WTC11 (cell line): ENCODE measurements at places on chromosomes 2 and 18. TPM values are rescaled to one million over a fixed set of nuclear protein-coding genes. Genes with fewer than 3 reads are reported as not detected.

ESPNL gene
- 1.1 to 1.4 TPM (median 1.1 TPM) in 3 replicates for total RNA-seq

- DNase-seq: no peak
Observed at GRCh38 chr2:19111354-19111753, 247.1 kb downstream of the OSR1 start.

DNA sequence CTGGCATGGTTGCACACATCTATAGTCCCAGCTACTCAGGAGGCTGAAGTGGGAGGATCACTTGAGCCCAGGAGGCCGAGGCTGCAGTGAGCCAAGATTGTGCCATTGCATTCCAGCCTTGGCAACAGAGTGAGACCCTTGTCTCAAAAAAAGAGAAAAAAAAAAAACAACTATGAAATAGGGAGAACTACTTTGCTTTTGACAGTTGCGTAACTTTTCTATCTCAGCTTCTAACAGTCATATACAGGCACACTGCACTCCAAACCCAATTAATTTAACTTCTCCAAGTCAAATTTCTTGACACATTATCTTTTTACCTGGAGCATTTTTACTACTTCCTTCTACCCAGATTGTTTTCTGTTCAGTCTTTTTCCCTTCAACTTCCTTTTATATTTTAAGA is 24.1 kb upstream of the VWC2L start:
- DNase-seq: no peak

DNA sequence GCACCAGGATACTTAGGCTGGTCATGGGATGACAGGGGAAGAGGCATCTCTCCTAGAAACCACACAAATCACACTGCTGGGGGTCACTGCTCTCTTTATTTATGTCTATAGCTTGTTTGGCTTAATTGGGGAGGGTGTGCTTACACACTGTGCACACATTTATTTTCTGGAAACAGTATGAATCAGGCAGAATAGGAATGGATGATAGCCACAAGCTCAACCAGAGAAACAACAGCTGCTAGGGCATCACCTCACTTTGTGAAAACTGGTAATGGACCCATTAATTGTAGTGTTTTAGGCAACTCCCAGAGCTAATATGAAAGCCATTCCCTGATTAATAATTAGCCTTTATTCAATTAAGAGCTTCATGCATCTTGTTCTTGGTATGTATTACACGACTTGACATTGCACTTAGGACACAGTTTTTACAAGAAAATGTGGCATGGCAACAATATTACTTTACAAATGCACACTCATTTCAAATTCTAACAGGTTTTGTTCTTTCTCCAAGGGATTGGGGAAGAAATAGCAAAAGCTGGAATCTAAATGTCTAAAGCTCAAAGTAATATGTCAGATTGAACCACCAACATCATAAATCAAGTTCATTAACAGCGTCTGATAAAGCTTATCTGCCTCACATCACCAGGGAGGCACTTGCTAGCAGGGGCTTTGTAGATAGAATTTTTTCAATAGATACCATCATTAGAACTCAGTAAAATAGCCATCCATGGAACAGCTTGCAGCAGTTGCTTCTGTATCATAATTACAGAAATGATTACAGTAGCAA is 361.9 kb upstream of the FSHR start:
- no peak for DNase-seq

- DNase-seq: no peak
Observed at GRCh38 chr18:2417861-2418610, 153.3 kb downstream of the METTL4 start.

GRCh38 chr2:129711816-129712675 is 267.4 kb upstream of the RAB6C start:
- no peak for DNase-seq

DNA sequence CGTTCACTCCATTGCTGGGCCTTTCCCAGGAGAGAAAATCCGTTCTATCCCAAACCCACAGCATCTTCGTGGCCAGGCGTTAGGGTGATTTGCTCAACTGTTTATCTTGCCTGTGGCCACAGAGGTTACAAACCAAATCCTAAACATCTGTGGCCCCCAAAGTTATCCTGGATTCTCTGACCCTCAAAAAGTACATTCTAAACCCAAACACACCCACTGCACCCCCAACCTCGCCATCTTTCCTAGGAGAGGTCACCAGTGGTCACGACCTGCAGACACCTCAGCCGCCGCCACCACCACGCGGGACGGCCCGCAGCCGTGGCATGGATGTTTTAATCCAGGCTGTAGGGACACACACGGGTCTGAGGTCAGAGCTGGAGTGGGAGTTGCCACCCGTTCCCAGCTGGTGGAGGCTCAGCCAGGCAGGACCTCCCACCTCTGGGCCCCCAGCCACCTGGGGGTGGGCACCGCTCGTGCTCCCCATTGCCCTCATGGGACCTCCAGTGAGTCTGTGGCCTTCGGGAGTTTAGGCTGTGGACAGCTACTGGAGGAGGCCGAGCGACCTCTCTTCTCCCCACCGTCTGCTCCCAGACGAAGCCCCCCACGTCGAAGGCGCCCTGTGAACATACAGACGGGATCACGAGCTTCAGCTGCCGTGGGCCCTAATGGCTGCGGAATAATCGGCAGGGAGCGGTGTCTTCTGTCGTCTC is 72.0 kb downstream of the KCNG2 start:
- DNase-seq: no peak

CCT4 gene
- 345 to 362 TPM (median 359 TPM) in 3 replicates for total RNA-seq

PJVK gene
- 2.5 to 6.8 TPM (median 4.4 TPM) in 3 replicates for total RNA-seq

DNA sequence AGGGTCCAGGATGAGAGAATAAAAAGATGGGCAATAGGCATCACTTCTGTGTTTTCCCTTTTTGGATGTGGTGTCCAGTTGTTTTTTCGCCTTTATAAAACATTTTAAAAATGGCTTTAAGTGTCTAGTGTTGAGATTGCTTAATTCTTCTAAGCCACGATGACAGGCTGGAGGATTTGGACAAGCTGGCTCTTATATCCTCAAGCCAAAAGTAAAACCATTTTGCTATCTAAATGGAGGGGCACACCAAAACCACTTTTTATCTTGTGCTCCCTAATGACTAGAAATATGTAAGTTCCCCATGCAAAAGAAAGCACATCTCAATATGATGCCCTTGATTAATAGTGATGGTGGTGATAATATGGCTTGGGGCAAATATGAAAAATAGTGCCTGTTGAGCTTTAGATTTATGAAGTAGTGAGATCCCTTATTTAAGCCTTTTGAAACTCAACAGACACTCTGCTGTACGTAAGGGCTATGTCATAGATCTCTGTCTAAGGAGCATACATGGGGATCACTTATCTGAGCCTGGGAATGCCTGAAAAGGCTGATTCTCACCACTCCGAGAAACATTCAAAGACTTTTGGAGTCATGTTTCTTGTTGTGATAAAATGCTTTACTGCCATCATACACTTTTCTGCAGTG is 185.5 kb downstream of the KCNS3 start:
- DNase-seq: no peak

NAB1 gene
- total RNA-seq: 30.2 to 32.0 TPM (median 31.2 TPM) in 3 replicates

INPP5D gene
- total RNA-seq: 17.2 to 23.7 TPM (median 22.3 TPM) in 3 replicates

DNA sequence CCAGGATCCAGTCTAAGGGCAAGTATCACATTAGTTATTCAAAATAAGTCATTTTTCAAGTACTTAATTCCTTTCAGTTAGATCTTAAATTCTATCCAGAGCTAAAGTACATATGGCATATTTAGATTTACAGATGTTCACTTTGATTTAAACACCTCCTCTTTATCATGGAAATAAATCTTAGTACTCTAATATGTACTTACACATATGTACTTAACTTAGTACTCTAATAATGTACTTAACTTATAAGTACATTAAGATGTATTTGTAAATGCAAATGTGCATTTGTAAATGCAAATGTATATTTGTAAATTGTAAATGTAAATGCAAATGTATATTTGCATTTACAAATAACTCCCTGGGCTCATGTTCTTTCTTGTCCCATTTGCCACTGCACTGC is 14.6 kb downstream of the PIGN start:
- no peak for DNase-seq

DNA sequence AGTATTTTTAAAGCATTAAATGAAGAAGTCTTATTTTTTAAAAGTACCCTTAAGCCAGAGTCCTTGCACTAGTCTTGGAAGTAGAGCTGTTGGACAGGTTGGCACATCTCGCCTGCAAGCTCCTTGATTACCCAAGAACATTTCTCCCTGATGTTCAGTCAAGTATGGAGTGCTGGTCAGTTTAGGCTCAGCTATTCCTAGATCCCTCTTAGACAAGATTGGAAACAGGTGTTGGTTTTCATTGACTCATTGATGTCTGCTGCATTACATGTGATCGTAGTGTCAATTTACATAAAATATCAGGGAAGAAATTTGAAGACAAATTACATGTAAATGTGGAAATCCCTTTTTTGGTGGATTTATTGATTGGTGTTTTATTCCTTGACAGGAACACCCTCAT is 170.4 kb downstream of the ZNF407 start:
- DNase-seq: no peak

GRCh38 chr2:215572341-215572848 is 136.5 kb upstream of the FN1 start:
- no peak for DNase-seq

- DNase-seq: no peak
Observed at GRCh38 chr2:157845081-157845480, 31.0 kb downstream of the ACVR1 start.

- no peak for DNase-seq
Observed at GRCh38 chr2:7771781-7772180, 854.6 kb downstream of the RNF144A start.

DNA sequence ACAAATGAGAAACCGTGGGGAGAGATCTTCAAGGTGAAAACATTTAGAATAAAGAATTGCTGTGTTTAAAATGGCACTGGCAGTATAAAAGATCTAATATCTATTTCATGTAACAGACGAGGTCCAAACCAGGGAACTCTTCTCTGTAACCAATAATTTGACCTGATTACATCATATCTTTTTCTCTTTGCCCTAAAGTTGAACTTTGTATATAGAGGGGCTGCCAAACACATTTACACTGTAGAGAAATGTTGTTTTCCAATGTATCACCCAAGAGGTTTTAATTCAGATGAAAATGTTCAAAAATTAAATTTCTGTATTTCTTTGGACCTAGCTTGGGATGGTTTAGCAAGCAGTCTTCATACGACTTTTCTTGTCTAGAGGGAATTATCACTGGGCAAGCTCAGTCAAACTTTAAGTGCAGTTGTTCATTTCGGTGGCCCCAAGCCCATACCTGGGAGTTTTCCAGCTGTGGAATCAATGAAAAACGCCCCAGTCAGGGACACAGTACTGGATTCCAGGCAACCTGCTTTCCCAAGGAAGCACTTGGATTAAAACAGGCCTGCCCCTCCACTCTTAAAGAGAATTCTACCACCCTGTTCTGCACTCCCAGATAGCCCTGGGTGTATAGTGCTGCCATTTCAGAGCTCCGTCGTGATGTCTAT is 208.5 kb upstream of the FN1 start:
- no peak for DNase-seq

MAPRE2 gene
- 20.4 to 21.2 TPM (median 20.8 TPM) in 3 replicates for total RNA-seq

GPAT2 gene
- total RNA-seq: 0.20 to 0.66 TPM (median 0.55 TPM) in 3 replicates

- peak; percentile 65 for DNase-seq
Observed at GRCh38 chr2:64454386-64455332, 697 bp downstream of the LGALSL start.

CD8B2 gene
- 0.09 TPM in 1 of 3 replicates, not detected in the others for total RNA-seq

GRHL1 gene
- 2.7 to 5.0 TPM (median 4.7 TPM) in 3 replicates for total RNA-seq

DNA sequence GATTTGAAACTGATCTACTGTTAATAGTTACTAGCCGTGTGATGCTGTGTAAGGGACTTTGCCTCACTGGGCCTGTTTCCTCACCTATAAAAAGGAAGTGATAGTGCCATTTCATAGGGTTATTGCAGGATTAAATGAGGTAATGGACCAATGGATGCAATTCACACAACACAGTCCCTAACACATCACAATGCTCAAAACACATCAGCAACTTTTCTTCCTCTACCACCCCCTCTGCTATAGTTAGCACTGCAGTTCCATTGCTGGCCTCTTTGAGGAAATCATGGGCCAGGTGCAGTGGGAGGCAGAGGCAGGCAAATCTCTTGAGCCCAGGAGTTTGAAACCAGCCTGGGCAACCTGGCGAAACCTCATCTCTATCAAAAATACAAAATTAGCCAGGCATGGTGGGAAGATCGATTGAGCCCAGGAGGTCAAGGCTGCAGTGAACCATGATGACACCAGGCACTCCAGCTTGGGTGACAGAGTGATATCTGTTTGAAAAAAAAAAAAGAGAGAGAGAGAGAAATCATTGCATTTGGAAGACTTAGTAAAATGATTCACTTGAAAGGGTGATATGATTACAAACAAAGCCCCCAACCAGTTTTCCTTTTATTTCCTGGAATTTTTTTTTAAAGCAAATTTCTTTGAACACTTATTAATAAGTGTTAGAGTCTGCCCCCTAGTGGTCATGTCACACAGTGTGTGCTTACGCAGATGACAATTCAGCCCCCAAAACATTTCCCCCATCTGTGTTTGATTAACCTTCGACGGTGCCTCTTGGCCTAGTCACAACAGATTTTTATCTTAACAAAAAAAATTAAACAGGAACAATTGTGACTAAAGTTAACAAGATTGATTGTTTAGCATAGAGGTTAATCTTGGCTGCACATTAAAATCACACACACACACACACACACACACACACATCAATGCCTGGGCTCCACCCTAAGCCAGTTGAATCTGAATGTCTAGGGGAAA is 88.6 kb upstream of the BCL11A start:
- DNase-seq: peak; percentile 39

RGPD4 gene
- 0.04 to 0.05 TPM in 2 of 3 replicates, not detected in the other for total RNA-seq

- no peak for DNase-seq
Observed at GRCh38 chr2:28400419-28400818, 7.8 kb downstream of the FOSL2 start.

- DNase-seq: no peak
Observed at GRCh38 chr2:232492236-232492848, 4.7 kb upstream of the ECEL1 start.

DNA sequence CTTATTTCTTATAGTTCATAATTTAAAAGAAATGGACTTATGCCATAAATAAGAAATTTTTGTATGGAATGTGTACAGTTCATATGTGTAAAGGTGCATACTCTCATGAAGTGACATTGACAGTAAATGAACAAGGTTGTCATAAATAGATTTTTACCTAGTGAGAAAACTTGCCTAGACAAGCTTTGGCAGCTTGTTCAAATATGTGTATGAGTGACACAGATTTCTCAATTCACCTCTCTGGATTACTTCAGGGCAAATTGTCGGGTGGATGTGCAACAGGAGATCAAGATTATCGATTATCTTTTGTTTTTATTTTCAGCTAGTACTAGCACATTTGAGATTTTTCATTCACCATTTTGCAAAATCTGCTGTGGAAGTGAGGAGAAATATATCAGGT is 758.1 kb upstream of the ACVR2A start:
- DNase-seq: no peak

DNA sequence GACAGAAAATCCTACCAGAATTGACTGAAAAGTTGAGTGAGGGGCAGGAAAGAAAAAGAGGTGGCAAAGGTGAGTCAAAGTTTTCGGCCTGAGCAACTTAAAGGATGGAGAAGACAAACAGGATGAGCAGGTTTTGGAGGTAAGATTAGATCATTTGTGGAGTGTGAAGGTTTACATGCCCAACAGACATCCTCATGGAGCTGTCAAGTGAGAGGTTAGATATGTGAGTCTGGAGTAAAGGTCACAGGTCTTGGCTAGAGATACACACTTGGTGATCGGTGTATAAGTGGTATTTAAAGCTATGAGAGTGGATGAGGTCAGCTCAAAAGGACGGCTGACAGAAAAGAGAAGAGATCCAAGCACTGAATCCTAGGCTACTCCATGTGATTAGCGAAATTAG is 11.1 kb upstream of the MYL12A start:
- no peak for DNase-seq

- DNase-seq: no peak
Observed at GRCh38 chr2:181836583-181836982, 54.9 kb upstream of the ITPRID2 start.

CD207 gene
- not detected in 3 replicates for total RNA-seq
